Germinal center (tissue), 1 donor: ENCODE measurements at places on chromosomes 6 and 20.

GRCh38 chr20:44711237-44711636 lies 3.9 kb upstream of the CCN5 start:
- no peak for DNase-seq

DNA sequence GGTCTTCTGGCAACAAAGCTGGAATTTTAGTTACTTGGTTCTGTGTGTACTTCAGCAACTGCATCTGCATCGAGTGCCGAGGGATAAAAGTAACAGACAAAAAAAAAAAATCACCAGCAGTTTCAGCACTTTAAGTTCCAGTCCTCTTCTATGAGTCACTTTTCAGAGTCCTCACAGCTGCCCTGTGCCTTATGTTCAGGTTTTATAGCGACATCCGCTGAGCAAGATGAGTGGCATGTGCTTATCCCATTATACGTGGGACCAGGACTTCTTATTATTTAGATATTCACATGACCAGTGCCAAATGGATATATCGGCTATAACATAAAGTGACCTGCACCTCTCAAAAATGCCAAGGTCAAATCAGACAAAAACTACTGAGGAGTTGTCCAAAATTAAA lies 242.9 kb downstream of the FOXA2 start:
- no peak for DNase-seq

DNA sequence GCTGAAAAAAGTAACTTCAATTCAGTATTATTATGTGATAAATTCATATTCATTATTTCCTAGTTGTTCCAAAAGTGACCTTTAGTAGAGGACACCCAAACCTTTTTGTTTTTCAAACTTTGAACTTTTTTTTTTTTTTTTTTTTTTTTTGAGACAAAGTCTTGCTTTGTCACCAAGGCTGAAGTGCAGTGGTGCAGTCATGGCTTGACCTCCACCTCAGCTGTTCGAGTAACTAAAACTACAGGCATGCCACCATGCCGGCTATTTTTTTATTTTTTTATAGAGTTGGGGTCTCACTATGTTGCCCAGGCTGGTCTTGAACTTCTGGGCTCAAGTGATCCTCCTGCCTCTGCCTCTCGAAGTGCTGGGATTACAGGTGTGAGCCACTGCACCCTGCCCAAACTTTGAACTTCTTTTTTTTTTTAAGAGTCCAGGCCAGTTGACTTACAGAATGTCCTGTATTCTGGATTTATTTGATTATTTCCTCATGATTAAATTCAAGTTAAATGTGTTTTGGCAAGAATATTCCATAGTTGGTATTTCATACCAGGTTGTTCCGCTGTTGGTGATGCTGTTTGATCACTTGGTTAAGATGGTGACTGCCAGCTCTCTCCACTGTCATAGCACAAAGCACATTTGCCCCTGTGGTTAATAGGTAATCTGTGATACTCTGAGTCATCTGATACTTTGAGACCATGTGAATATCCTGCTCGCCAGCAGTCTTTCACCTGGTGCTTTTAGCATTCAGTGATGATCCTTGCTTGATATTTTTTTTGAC lies 48.0 kb downstream of the VAPB start:
- no peak for DNase-seq

- no peak for DNase-seq
Observed at GRCh38 chr6:121670511-121670910, 235.1 kb downstream of the GJA1 start.

DNA sequence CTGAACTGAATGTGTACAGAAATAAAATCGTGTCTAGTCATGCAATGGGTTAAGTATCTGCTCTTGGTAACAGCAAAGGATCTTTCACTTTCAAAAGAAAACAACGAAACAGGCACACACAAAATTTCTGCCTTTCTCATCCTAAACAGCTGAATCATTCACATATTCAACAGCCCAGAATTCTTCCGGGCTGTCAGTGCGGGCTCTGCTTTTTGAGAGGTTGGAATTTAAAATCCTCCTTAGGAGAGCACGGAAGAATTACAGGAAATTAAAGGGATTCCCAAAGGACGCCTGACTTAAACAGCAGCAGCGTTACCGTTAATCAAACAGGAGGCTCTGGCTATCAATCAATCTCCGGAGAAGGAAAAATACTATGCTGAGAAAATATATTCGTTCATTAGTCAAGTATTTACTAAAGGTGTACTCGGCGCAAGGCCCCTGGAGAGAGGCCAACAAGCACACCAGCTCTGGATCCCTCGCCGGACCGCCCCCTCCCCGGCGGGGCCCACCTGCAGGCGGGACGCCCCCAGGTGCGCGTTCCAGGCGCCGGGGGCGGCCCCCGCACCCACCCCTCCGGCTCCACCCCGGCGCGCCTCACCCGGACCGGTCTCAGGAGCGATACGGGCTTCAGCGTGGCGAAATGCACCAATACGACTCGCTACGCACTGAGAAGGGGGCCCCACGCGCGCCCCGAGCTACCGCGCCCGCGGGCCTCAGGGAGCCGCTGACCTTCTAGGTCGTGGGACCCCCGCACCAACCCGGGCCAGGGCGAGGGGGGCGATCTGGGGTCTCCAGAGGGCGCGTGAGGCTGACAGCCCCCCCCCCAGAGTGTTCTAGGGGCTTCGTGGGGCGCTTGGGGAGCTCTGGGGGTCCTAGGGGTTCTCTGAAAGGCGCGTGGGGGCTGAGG lies 1.0 kb downstream of the NAPB start:
- DNase-seq: peak; percentile 50

DNA sequence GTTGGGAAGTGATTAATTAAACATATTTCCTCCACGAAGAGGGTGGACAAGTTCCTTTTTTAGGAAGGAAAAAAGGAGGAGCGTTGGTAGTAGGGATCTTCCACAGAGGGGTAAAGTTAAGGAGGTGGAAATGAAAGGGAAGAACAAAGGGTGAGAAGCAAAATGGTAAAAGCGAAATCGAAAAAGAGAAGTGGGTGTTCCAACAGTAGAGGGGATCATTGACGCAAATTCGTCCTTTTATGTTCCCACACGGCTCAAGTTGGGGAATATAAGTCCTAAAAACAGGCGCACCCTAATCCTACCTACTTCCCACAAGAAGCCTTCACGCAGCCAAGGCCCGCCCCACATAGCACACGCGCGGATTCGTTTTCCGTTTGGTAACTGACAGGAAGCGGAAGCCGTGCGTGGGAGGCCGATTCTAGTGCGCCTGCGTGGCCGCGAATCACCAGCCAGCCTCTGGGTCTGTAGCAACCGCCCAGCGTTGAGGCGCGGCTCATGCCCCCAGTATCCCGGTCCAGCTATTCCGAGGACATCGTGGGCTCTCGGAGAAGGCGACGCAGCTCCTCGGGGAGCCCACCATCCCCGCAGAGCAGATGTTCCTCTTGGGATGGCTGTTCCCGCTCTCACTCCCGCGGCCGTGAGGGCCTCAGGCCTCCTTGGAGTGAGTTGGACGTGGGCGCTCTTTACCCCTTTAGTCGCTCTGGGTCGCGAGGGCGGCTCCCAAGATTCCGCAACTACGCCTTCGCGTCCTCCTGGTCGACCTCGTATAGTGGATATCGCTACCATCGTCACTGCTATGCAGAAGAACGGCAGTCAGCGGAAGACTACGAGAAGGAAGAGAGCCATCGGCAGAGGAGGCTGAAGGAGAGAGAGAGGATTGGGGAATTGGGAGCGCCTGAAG lies at the start of gene NKAPL:
TSS of gene NKAPL (plus strand) at position 421 of the 901 bp plus-strand sequence. CDS start at position 496, 75 bp downstream.
- DNase-seq: peak; percentile 43

- no peak for DNase-seq
Observed at GRCh38 chr6:32184084-32184640, at the start of gene AGER. Gene AGER, minus strand, starts transcription at chr6:32184253. Its CDS starts 31 bp downstream, at chr6:32184222.
